ENCODE measurements at places on chromosomes 1 and 21.

DNA sequence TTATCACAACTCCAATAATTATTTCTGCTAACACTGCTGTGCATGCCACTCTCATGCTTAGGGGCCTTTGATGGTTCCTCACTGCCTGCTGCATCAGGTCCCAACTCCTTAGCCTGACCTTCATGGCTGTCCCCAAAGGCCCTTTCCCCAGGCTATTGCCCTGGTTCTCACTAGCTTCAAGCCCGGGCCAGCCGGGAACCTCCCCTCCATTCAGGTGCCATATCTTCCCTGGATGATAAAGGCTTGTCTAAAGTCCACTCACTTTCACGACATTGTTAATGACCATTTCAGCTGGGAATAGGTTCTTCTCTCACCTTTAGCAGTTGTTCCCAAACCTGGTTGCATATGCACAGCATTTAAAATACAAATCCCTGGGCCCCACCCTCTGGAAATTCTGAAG lies 95.8 kb downstream of the CNIH3 start:
- no peak for DNase-seq

GRCh38 chr21:34864370-34865149 lies 184.5 kb downstream of the RUNX1 start:
- no peak for DNase-seq

DNA sequence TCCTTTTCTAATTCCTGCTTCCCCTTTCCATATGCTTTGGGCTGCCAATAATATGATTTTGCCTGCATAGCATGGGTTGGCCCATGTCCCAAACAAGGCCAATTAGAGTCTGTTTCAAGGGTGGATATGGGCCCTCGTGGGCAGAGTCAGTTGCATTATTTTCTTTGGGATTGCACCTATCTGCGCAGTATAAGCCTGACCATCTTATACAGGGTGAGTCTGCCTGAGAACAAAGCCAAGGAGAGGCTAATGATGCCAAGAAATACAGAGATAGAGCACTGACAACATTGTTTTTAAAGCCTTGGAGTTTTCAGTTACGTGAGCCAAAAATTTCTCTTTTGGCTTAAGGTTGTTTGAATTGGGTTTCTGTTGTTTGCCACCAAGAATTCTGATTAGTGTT lies 18.6 kb downstream of the OVAAL start:
- no peak for DNase-seq

GRCh38 chr1:225709101-225709500 lies 56.2 kb upstream of the ENAH start:
- no peak for DNase-seq

- DNase-seq = no peak
Measured at GRCh38 chr21:34369741-34370140, 5.6 kb upstream of the SMIM11 start.

DNA sequence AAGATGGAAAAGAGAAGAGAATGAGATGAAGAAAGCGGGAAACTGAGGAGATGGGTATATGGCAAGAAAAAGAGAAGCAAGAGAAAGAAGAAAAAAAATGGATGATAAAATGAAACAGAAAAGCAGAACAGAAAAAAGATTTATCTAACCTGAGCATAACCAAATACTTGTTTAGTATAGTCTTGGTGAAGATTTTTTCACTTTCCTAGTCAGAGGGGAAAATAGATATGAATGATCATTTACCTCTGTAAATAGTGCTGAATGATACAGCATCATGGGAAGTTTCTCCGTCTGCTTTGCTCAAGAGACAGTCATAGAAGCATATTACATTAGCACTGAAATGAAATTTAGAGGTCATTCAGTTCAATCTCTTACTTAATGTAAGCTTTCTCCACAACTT lies 36.1 kb upstream of the PLPPR4 start:
- no peak for DNase-seq

DNA sequence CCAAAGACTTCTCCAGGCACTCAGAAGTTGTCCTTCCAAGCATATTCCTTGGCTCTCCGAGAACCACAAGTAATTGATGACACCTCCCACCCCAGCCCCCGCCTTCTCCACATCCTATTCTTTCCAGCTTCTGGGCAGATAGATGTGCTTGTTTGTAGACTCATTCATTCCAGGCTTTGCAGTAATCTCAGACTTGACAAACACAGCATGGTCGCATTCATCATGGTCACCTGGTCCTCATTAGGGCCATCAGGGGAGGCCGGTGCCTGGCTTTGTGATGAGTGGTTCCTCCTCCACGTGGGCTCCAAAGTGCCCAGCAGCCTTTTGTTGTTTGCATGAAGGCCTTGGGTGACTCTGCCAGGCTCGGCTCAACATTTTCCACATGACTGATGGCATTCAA lies 28.5 kb upstream of the KCNE2 start:
- DNase-seq = no peak

DNA sequence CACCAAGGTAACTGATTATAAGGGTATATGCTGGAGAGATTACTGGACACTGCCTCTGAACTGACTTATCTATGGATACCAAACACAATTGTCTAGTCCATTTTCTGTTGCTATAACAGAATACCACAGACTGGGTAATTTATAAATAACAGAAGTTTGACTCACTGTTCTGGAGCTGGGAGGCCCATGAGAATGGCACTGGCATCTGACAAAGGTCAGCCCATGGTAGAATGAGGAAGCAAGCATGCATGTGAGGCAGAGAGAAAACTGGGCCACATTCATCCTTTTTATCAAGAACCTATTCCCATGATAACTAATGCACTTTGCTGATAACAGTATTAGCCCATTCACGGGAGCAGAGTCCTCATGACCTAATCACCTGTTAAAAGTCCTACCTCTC lies 37.4 kb downstream of the FCER1A start:
- DNase-seq = no peak

- no peak for DNase-seq
Measured at GRCh38 chr1:200619894-200620272, 668 bp downstream of the KIF14 start.

DNA sequence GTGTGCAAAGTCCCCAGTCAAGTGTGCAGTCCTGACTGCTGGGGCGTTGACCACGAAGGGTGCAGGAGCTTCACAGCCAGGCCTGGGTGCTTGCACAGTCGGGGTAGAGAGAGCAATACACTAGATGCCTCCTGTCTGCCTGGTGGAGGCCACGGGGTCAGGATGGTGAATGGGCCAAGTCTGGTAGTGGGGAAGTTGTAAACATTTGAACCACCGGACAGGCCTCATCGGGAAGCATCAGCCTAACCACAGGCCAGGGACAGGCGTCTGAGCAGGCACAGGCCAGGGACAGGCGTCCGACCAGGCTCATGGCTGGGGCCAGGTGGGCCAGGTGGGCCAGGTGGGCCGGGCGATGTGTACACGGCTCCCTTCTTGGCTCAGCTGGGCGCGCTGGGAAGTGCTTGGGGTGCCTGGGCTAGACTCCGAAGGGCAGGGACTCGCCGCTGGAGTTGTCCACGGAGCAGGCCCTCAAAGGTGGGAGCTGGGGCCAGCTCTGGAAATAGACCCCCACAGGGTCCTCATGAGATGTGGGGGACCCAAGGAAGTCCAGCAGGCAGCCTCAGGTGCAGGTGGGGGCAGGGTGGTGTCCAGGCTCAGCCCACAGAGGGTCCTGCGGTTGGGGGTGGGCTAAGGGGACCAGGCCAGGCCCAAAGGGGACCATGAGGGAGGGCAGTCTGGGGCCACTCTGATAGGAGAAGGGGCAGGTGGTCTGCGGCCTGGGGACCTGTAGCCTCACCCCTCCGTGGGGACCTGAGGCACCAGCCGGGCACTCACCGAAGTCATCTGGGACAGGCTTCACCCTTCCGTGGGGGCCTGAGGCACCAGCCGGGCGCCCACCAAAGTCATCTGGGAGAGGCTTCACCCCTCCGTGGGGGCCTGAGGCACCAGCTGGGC lies 15.0 kb downstream of the COL6A1 start:
- no peak for DNase-seq

DNA sequence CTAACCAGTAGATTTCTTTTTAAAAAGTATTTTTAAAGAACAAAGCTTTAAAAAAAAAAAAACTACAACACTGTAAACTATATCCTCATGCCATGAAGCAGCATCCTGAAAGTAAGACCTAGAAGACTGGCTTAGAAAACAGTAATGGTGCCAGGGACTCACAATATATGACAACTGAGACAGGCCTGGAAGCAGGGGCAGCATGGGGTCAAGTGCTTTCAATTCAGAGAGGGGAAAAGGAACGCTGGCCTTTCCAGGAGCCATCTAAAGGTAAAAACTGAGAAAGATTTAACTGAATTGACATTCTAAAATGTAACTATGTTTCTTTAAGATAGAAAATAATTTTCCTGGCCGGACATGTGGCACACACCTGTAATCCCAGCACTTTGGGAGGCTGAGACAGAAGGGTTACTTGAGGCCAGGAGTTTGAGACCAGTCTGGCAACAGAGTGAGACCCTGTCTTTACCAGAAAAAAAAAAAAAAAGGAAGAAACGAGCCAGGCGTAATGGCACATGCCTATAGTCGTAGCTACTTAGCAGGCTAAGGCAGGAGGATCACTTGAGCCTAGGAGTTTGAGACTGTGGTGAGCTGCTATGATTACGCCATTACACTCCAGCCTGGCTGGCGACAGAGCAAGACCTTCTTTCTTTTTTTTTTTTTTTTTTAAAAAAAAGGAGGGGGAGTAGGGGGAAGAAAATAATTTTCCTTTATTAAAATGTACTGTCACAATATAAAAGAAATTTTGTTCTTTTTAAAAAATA lies 54.1 kb downstream of the SLC35D1 start:
- no peak for DNase-seq

- no peak for DNase-seq
Measured at GRCh38 chr1:47184822-47185677, 4.8 kb downstream of the PDZK1IP1 start.

DNA sequence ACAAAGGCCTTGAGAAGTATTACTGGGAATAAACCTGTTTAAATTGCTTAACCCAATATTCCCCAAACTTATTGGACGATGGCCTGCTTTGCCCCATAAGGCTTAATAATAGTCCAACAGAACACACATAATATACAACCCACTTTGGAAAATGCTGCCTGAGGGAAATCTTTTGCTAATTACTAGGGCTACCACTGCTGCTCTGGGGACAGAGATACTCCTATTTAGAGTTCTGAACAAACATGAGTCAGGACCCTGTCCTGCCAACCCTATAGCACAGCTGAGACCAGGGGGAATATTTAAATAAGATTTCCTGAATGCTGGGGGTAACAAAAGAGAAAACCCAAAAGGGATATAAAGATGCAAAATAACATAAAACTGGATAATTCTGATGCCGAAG lies 139.1 kb downstream of the BRINP2 start:
- DNase-seq = no peak

DNA sequence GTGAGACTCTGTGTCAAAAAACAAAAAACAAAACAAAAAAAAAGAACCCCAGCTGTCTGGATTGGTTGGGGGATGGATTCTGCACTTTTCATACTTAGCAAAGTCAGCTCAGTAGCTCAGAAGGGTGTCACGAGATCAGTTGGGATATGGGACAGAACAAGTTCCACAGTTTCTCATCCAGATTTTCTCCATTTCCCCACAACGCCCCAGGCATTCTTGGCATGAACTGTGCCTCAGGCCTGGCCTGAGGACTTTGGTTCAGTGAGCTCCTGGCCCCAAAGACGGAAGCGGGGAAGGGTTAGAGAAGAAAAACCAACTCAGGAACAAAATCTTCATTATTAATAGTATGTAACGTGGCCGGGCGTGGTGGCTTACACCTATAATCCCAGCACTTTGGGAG lies 1.9 kb downstream of the AKR7A2 start:
- DNase-seq = no peak

DNA sequence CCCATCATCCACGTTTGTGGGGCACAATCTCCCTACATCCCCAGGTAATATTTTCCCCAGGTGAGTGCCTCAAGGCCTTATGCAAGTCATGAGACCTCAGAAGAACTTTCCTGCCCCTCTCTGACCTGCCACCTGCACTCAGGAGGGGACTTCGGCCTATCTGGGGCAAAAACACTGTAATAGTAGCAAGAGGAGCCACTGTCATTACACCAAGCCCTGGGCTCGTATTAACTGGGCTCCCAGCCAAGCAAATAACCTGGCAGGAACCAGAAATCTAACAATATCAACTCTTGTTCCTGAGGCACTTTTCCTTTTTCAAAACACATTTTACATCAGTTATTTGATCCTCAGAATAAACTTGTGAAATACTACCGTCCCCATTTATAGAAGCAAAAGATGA lies 30.9 kb downstream of the LAMB3 start:
- no peak for DNase-seq

GRCh38 chr1:180451504-180451903 lies 50.9 kb downstream of the ACBD6 start:
- no peak for DNase-seq

- DNase-seq = no peak
Measured at GRCh38 chr1:100377590-100378361, 25.5 kb downstream of the CDC14A start.

GRCh38 chr21:36035381-36035791 lies 24.9 kb downstream of the SETD4 start:
- no peak for DNase-seq

- no peak for DNase-seq
Measured at GRCh38 chr1:33972676-33973395, 109.0 kb downstream of the HMGB4 start.

DNA sequence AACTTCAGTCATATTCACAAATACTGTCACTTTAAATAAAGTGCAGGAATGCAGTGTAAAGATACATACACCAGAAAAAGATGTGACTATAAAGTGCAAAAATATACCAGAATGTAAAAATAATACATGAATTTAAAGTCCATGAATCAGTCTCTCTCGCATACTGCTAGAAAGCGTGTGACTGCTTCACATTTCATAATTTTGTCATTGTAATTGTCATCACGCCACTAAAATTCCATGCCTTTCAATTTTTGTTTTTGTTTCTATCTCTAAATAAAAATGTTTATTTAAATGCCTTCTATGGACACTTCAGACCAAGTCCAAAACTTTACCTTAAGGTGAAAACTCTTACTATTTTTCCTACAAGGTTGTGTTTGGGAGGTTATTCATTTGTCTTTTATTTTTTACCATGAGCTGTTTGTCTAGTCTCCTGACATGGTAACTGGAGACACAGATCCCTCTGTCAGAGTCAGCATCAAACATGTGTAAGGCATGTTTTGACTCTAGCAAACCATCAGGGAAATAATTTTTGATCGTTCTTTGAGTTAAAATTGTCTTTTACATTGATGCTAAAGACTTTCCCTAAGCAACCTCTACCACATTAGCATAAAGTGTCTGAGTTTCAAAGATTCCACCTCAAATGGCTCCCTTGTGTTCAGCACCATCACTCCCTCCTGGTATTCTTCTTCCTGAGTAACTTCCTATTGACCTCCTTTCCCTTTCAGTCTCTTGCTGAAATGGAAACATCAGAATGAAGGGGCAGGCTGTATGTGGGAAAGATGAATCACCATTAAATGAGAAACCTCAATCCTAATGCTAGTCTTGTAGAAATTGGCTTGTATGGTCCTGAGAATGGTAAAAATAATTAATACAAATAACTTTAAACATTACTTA lies 14.0 kb upstream of the AIM2 start:
- no peak for DNase-seq

- peak; percentile 66 for DNase-seq
Measured at GRCh38 chr1:169550294-169550693, 36.0 kb downstream of the F5 start.

- DNase-seq = no peak
Measured at GRCh38 chr1:10424034-10424433, 6.2 kb upstream of the CENPS start.

- no peak for DNase-seq
Measured at GRCh38 chr21:39313042-39313570, 326 bp downstream of the BRWD1 start.

Measured in NCI-H1694 (cell line).